ENCODE measurements at places on chromosomes 6 and 20.

- DNase-seq: no peak
These were observed 197.0 kb downstream of the DLL1 start for GRCh38 chr6:170093658-170094596.

DNA sequence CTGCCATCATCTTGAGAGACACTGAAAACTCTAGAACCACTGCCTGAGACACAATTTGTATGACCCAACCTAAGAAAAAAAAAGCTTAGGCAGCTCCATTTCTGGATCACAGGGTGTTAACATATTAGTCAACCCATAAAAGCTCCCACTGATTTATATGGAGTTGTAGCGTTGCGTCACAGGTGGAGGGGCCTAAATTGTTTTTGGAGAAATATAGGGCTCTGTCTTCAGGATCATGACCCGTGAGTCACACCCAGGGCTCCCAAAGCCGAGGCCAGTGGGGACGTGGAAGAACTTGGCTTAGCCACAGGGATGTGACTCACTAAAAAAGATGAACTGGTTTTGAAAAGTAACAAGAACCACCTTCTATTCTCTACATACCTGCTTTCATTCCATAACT is 116.5 kb upstream of the BMP2 start:
- DNase-seq: no peak

DNA sequence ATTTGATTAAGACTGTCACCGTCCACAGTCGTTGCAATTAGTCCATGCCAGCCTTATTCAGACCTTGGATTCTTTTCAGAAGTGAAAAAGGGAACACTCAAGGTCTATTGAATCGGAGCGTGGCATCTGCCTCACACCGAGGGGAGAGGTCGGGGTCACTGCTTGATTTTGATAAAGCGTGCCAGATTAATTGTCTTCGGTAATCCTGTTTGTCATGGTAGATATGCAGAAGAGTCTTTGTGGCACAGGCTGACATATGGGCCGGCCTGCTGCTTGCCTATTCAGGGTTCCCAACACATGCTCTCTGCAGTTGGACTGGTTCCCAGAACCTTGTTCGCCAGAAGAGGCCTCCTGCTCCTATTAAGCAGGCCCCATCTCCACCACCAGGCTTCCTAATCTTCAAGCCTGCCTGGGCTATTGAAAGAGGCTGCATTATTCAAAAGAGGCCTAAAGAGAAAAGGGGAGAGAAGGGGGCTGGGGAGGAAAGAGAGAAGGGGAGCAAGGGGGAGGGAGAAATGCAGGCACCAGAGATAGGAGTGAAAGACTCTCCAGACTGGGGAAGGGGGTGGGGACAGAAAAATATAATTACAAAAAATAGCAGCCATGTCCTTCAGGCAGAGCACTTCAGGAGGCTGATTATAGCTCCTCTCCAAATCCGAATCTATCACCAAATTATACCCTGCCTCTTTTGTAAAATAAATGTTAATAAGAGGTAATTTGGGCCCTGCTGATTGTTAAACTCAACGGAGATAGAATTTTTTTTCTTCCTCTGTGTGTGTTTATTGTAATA is 611.3 kb downstream of the HDGFL1 start:
- peak; percentile 90 for DNase-seq

GRCh38 chr20:1326031-1326930 is 2.7 kb downstream of the SDCBP2 start:
- DNase-seq: no peak

- no peak for DNase-seq
These were observed 43.6 kb upstream of the ZBP1 start for GRCh38 chr20:57663681-57664451.

- DNase-seq: no peak
These were observed 101.8 kb downstream of the TRERF1 start for GRCh38 chr6:42349753-42350511.

All from NCI-H748 treated with DMSO at 0.1 percent for 48 hours (cell line).